Endothelial cell of umbilical vein (primary cell): ENCODE measurements at places on chromosomes 16 and 17. TPM values are rescaled to one million over a fixed set of nuclear protein-coding genes. Genes with fewer than 3 reads are reported as not detected.

Gene POLR3K
- 18.4 and 20.6 TPM in 2 replicates for total RNA-seq

Gene SEZ6
- not detected in 2 replicates for total RNA-seq

Gene RNU2-1
- total RNA-seq, result 3,596 and 4,679 TPM in 2 replicates

Gene LRRC37A
- 0.88 and 4.0 TPM in 2 replicates for total RNA-seq

Gene CCL18
- not detected in 2 replicates for total RNA-seq

Gene CEMP1
- not detected in 2 replicates for total RNA-seq

Gene SLC47A1
- 0.90 and 3.3 TPM in 2 replicates for total RNA-seq
